ENCODE measurements at places on chromosomes 12 and 14. TPM values are rescaled to one million over a fixed set of nuclear protein-coding genes. Genes with fewer than 3 reads are reported as not detected.

DNA sequence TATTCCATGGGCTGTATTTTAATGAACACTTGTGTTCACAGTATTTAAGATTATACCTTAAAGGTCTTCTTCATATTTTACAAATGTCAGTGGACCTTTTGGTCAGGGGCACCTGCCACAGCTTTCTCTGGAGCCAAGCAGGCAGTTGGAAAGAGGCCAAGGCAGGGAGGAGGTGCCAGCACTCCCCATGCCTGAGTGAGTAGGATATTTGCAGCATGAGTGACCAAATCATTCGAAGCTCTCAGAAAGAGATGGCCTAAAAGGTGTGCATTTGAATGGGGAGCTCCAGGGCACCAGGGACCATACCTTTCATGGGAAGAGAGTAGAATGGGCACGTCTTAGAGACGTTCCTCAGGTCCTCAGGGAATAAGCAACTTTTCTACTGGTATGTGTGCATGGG, 121.6 kb downstream of the GPR135 start:
- DNase-seq, result no peak

CLEC9A gene
- total RNA-seq, result not detected

SLC8A3 gene
- under 0.01 TPM for total RNA-seq

DNA sequence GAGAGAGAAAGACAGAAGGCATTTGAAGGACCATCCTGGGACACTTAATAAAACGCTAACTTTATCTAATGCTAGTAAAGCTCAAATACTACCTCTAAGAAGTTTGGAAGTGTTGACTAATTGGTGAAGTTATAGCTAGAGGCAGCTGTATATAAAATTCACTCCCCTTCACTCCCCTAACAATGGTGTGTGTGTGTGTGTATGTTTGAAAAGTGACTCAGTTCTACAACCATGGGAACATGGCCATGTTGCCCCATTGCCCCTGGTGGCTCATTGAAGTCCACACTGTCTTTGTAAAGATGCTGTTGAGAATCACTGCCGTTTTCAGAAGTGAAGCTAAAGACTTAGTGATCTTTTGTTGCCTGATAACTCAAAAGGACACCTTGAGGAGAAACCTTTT, 262.4 kb downstream of the NPAS3 start:
- DNase-seq, result no peak

MSI1 gene
- total RNA-seq, result not detected

TAS2R20 gene
- 5.5 TPM for total RNA-seq

EXD2 gene
- total RNA-seq, result 16.8 TPM

DNA sequence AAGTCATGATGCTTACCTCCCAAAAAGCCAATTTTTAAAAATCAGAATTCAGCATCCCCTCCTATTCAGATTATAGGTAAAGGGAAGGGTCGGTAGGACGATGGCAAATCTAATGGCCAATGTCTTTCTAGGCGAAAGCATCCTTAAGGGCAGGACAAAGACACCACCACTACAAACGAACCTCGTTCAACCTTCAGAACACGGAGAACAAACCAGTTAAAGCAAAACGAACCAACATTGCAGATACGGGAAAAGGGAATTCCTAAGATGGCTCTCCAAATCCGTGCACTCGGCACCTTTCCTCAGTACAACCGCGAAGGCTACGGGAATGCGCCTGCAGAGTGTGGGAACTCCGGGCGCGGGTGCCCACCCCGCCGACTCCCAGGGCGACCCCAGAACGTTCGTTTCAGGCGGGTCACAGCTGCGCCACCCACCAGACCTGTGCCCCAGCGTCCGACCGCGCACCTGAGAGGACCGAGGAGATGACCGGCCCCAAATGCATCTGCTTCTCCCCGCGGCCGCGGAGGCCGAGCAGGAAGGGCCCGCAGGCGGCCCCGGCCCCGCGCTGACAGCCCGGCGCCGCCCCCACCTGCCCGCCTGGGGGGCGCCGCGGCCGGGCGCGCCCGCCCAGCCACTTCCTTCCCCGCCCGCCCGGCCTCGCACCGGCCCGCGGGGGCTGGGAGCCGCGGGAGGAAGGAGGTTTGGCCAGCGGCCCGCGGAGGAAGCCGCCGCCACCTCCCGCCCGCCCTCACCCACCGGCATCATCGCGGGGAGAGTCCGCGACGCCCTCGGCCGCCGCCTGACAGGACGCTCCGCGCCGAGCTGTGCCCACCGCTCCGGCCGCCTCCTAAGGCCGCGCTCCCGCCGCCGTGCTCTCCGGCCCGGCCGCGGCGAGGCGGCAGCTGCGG, 578 bp downstream of the PPP1R13B start:
- no peak for DNase-seq

DNA sequence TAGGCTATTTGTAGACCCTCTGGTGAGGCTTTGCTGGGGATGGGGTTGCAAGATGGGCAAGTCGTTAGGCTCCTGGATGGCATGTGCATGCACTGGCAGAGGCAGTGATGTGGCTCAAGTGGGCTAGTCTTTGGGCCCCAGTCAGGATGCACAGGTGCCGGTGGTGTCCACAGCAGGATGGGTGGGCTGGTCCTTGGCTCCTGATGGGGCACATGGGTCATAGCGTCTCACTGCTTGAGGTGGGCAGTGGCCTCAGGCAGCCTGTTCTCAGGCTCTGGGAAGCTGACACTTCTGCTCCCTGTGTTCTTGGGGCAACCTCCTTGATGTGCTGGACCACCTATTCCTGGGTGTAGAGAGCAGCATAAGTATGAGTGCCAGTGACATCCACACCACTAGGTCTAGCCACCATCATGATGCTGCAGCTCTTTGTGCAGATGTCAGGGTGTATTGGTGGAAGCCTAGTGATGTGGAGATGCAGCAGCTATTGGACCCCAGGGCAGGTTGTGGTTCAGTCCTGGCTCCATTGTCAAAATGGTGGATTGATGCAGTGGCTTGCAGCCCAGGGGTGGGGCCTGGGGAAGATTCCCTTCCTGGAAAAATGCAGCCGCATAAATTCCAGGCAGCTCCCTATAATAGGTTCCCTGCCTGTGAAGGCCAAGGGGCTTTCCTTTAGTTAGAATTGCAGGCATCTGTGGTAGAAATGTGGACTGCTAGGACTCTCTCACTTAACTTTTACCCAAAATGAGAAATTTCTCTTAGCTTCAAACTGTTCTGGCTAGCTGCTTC, 742.5 kb upstream of the MDGA2 start:
- no peak for DNase-seq

SYT1 gene
- total RNA-seq, result 3.9 TPM

GRCh38 chr12:83462419-83462818, 775.7 kb downstream of the TMTC2 start:
- DNase-seq, result no peak

DNA sequence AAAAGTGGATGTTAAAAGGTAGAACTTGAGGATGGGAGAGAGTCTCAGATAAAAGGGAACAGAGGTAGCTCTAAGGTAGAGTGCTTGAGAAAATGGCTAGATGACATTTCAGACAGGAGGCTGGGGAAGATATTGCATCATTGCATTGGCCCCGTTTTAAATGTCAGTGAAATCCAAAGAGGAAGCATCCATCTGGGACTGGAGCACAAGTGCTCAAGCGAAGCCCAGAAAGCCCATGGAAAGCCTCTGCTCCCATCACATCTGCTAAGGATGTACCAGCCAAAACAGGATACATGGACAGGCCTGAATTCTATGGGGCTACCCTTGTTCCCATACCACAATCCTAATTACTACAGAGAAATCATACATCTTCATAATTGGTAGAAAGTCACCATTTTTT, 581.5 kb upstream of the TMEM132C start:
- no peak for DNase-seq

PTPN21 gene
- 14.2 TPM for total RNA-seq

MMP17 gene
- total RNA-seq, result 8.6 TPM

EXOC3L4 gene
- total RNA-seq, result under 0.01 TPM

C12orf57 gene
- total RNA-seq, result 94.7 TPM

GRCh38 chr12:51349026-51349425, 2.5 kb upstream of the CELA1 start:
- DNase-seq, result no peak
